Kidney glomerular epithelial cell (primary cell): ENCODE measurements at places on chromosomes 2 and 18.

- no peak for DNase-seq
These were observed 60.3 kb upstream of the TTC21B start for GRCh38 chr2:166013878-166014277.

DNA sequence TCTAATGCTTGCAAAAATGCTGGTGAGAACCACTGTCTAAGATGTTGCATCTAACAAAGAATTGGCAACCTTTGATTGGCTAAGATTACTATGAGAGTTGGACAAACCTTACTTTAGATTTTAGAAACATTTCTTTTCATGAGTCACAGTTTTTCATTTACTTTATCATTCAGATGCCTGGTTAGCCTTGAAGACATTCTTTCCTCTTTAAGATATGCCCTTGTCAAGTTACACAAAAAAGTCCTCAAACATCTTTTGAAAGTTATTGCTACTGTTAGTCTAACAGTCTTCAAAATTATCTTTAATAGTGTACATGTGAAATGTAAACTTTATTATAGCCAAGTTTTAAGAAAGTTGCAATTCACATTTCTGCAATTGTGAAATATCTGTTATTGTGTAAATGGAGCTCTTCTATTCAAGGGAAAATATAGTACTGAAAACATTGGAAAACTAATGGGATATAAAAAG, 276.3 kb downstream of the RND3 start:
- no peak for DNase-seq

DNA sequence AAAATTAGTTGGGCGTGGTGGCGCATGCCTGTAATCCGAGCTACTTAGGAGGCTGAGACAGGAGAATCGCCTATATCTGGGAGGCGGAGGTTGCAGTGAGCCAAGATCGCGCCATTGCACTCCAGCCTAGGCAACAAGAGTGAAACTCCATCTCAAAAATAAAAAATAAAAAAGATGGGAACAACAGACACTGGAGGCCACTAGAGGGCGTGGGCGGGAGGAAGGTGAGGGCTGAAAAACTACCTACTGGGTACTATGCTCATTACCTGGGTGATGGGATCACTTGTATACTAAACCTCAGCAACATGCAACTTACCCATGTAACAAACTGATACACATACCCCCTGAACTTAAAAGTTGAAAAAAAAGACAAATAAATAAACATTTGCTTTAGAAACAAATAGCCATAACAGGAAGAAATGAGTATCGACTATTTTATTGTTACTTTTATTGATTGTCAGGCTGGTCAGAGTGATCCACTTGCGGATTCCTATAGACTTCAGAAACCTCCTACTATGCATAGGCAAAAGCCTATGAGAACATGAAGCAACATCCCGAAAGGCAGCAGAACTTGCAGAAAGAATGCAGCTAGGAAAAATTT, 61.0 kb downstream of the TMEM163 start:
- DNase-seq, result no peak

DNA sequence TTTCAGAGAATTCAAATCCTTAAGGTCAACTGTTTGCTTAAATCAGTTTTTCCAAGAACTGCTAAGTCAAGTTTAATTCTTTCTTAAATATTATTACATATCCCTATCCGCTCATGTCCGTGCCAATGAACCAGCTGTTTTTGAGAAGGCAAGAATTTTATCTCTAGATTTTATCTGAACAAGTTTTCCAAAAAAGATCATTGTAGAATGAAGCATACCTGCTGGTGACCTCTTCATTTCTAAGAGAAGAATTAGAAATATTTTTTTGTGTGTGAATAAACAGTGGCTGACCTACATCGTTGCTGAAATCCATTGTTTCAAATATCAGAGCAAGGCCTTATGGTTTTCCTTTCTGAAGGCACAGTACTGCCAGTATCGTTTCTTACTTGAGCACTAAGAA, 58.4 kb upstream of the RND3 start:
- DNase-seq, result no peak

- DNase-seq, result peak; percentile 55
These were observed 317.2 kb downstream of the TSN start for GRCh38 chr2:122072666-122073065.

DNA sequence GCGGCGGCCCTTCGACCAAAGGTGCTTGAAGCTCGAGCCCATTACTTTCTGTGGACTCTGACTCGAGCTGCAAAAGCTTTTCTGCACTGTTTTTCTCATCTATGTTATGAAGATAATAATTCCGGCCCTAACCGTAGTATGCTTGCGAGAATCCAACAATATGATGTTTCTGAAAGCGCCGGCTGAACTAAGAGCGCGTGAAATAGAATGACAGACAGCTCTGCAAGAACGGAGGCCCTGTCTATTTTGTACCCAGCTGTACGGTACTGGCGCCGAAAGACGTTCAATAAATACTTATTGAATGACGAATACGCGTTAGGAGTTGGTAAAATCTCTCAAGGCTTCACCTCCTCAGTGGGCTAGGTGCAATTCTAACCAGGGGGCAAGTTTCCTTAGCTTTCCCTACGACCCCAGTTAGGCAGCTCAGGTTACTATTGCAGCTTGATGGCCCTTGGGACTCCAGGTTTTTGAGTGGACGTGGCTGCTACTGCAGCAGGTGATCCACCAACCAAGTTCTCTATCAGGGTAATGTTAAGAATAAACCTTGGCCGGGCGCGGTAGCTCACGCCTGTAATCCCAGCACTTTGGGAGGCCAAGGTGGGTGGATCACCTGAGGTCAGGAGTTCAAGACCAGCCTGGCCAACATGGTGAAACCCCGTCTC, 570 bp downstream of the SCRN3 start:
- no peak for DNase-seq

DNA sequence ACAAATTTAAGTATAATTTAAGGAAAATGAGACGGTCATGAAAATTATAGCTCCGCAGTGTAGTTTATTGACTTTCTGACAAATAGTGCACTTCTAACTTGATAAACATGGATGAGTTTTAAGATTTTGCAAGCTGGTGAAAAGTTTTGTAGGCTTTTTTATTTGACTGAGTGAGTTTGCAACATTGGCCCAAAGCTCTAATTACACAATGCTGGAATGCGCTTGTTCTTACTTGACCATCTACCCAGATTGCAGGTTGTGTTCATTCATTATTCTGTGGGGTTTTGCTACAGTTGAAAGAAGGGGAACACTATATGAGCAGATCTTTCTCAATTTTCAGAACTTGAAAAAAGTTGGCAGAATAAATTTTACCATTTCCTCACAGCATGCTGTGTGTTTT, 13.5 kb downstream of the SPOPL start:
- DNase-seq, result no peak

DNA sequence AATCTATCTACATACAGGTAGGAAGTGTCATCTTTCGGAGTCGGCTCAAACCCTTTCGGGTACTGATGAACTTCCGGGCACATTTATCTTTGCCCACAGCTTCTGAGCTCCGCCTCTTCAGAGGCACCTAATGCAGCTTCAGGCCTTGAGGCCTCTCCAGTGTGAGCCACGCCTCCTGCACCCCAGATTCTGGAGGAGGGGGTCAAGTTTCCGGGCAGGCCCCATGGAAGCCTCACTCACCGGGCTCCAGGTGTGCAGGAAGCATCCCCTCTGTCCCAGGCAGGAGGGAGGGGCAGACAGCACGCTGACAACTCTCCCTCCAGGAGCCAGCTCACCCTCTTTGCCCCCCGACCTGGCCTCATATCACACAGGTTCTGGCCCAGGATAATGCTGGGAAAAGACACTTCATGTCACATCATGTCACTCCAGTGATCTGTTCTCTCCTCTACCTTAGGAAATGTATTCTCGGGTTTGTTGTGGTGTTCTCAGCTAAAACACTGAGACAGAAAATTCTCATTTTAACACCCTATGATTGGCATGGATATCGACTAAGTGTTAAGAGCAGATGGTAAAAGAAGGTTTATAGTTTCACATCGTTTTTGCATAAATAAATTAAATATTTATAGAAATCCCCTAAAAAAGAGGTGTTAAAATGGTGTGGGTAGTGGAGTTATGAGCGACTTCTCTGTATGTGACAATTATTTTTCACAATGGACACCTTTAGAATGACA, 46.2 kb upstream of the COPS8 start:
- no peak for DNase-seq

DNA sequence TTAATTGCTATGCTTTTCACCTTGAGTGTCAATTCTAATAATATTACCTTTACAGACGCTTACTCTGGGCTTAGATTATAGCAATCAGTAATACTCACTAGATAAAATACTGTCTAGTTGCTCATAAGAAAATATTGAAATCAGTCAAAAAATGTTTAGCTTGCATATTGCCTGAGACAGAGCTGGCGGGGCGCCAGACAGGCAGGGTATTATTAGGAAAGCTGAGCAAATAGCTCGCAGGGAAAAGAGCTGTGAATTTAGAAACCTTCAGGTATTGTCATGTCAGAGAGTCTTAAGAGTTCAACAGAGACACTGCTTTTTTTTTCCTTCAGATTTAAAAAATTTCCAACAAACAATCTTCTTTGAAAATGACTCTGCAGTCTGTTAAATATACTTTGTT, 118.4 kb downstream of the MEIS1 start:
- DNase-seq, result no peak

DNA sequence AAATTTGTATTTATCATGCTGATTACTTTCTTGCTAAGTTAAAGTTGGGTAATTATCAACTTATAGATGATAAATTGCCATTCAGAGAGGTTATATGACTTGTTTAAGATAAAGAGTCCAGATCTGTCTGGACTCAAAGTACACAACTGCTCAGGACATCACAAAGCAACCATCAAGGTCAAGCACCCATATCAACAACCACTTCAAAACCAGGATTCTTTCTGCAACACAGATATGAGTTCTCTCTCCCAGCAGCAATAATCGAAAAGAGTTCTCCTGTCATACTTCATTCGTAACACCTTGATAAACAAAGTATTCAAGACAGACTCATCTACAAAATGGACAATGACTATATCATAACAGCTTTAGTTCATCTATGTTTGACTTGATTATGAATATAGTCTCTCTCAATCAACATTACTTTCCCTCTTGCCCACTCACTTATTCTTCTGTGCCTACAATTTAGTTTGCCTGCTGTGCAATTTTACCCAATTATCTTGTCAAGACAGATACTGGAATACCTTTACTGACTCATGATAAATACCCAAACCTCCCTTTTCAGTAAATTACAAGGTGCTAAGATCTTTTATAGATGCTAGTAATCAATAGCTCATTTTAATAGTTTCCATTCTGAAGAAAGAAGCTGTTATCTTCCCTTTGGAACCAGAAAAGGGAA, 281.8 kb downstream of the NBAS start:
- DNase-seq, result no peak

DNA sequence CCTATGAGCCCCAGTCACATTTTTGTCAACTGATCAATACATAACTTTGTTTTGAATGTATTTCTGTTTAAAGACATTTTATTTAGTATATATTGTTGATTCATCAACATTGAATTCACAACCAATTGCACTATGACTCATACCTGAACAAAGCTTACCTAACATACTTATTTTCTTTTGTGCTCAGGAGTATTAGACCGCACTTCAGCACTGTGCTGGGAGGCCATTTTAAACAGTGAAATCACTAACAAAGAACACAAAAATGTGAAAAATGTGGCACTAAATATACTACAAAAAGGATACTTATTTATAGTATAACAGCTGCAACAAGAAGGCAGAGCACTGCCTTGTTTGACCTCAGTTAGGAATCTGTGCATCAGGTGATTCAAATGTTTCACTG, 12.4 kb upstream of the IFIH1 start:
- DNase-seq, result no peak

- DNase-seq, result no peak
These were observed 16.2 kb downstream of the INPP4A start for GRCh38 chr2:98460573-98461497.

DNA sequence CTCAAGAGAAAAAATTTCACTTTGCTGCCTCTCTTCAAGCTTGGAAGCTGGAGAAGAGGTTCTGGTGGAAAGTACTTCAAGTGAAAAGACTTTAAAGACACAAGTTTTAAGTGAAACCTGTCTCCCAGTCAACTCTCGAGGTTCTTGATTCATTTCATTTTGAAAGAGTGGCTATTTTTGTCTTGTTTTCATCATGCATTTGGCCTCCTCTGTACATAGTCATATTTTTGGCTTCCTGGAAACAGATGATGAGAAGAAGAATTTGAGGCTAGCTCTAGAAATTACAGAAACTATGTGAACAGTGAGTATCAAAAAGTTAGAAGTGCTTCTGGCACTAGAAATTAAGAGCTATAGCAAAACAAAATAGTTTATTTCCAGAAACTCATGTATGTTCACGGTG, 124.8 kb downstream of the DTNA start:
- DNase-seq, result no peak

- no peak for DNase-seq
These were observed 233.2 kb downstream of the CNTNAP5 start for GRCh38 chr2:124258140-124258880.

DNA sequence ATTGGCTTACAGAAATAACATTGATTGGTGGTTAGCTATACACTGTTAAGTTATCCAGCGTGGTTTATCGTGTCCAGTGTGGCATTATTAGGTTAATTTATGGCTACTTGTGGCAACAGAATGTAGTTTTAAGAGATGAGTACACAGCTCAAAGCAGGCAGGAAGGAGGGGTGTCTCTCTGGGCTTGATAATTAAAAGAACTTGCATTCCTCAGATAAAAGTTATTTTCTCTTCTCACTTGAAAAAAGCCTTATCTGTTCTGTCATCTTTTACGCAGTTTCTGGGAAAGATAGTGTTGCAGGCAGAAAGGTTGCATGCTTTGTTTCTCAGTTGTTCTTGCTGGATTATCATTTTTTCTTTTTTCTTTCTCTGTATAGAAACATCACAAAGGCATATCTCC, 154.4 kb upstream of the COL3A1 start:
- DNase-seq, result peak; percentile 8

DNA sequence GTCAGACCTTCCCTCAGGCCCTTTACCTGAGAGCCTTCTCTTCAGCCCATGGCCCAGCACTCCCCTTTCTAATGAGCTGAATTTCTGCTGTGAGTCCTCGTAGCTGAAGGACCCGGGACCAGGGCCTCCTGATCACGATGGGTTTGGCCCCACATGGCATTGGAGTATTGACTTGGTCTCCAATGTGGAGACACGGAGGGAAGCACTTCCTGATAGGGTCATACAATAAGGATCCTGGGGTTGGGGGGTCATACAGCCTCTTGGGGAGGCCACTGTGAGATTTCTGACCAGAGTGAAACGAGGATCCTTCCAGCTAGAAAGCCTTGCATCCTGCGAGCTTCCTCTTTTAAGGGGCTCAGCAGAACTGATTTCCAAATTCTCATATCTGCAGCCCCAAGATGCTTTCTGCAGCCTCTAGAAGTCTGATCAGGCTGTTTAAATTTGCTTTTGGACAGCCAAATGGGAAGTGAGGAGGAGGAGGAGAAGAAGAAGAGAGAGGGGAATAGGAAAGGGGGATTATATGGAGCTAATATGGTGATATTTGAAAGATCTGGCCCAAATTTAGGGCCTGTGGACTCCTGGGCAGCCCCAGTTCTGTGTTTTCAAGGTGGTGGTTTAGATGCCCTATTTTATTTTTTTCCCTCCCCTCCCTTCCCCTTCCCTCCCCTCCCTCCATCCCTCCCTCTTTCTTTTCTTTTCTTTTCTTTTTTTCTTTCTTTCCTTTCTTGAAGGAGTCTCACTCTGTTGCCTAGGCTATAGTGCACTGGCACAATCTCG, 38.9 kb downstream of the RHOB start:
- DNase-seq, result no peak
